ENCODE measurements at places on chromosomes 2 and 18.

- DNase-seq: no peak
Measured at GRCh38 chr18:3645384-3646156, 195.6 kb downstream of the TGIF1 start.

- DNase-seq: no peak
Measured at GRCh38 chr18:67159662-67160061, 356.9 kb downstream of the DSEL start.

- DNase-seq: no peak
Measured at GRCh38 chr18:13390196-13390595, 171.6 kb downstream of the LDLRAD4 start.

DNA sequence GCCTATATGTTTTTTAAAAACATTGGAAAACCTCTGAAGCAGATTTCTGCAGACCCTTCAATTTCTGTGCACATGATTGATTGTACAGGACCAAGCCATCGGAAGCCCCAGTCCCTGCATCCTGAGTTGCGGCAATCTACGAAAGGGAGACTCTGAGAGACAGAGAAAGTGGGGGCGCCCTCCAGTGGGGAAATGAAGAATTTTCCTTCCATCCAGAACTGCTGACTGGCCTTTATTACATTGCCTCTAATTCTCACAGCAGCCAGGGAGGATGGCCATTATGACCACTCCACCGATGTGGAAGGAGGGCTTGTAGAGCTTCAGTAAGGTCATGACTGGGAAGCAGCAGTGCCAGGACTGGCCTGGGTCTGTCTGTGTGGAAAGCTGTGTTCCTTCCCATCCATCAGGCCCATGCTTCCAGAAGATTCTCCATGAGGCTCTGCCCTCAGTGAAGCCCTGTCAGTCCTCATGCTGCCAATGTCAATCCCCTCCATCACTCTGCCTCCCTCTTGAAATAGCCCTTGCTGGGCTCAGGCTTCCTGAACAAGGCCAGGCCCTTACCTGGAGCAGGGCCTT, 20.0 kb upstream of the RESP18 start:
- peak; percentile 58 for DNase-seq

- DNase-seq: no peak
Measured at GRCh38 chr2:84792856-84793522, 87.9 kb downstream of the TRABD2A start.

DNA sequence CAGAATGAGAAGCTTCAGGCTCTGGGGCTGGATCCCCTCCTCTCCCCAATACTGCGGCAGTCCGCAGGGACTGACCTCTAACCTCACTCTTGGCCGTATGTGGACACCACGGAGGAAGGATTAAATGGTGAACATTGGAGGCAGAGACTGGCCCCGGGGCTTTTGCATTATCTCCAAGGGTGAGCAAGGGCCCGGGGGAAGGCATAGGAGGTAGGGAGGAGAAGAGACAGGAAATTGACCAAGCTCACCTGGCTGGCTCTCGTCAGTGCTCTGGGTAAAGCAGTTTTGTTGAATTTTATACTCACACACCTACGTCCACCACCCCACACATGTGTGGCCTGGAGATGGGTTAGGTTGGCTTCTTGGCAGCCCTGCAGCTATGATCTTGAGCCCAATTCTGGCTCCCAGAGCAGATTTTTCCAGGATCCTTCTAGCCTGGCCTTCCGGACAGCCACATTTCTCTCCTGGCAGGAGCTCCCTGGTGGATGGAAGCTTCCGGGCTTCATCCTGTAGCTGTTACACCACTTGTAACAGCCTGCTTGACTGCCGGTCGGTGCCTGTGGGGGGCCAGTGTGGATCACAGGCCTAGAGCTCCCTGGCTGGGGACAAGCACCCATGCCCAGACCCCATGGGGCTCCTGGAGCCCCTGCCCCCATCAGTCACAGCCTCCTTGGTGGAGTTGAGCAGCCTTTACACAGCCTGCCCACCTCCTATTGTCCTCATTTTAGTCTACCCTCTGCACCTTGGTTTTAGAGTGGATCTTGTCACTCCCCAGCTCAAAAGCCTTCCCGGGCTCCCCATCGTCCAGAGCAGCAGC, 7.6 kb downstream of the ITM2C start:
- no peak for DNase-seq

DNA sequence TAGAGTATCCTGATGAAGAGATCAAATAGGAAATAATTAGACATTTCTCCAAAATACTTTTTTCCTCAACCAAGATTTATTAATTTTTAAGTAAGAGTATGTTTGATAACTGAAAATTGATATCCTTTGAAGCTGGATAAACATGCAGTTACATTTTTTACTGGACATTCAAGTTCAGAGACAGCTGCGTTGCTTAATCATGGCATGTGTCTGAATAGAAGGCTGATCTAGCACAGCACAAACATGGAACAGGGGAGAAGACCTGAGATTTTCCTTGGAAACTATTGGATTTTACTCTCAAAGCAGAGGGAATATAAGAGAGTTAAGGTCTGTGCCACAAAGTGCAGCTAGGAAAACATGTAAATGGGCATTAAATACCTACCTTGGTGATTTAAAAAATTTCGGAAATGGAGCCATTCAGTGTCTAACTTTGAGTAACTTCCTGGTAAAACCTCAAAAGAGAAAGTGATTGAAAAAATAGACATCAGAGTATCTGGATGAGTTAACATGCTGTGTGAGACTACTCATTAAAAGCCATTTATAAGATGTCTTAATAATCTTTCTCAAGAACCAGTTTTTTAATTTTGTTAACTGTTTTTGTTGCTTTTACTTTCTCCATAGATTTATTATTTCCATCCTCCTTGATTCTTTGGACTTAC, 31.8 kb downstream of the CRIM1 start:
- no peak for DNase-seq

- DNase-seq: no peak
Measured at GRCh38 chr2:66576561-66577320, 141.8 kb downstream of the MEIS1 start.

GRCh38 chr2:106584304-106584954, 97.3 kb downstream of the CD8B2 start:
- no peak for DNase-seq

- no peak for DNase-seq
Measured at GRCh38 chr2:12002215-12002614, 255.8 kb downstream of the LPIN1 start.

DNA sequence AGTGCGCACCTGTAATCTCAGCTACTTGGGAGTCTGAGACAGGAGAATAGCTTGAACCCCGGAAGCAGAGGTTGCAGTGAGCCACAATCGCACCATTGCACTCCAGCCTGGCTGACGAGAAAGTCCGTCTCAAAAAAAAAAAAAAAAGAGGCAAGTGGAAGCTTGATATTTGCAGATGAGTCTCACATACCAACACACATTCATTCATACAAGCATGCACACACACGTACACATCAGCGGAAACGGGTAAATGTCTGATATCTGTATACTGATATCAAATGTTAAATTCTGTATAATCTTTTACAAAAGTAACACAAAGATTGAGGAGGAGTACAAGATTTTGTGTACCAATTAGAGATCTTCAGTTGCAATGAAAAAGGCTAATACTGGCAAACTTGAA, 47.8 kb upstream of the SPOPL start:
- DNase-seq: no peak

DNA sequence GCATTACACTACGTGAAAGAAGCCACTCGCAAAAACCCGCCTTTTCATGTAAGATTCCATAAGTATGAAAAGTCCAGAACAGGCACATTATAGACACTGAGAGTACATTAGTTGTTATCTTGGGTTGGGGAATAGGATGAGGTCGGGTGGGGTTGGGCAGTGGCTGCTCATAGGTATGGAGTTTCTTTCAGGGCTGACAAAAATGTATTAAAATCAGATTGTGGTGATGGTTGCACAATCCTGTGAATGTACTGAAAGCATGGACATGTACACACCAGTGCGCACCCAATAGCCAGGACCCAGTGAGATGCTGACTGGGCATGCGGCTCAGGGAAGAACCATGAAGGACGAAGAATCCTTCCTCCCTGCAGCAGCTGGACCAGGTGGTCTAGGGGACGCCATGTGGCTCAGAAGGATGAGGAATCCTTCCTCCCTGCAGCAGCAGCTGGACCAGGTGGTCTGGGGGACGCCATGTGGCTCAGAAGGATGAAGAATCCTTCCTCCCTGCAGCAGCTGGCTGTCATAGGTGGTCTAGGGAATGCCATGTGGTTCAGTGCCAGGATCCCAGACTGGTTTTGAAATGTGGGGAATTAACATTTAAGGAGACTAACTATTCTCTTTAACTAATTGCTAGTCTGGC, 50.1 kb downstream of the MBP start:
- DNase-seq: no peak

GRCh38 chr2:163652751-163653150, 83.1 kb downstream of the FIGN start:
- no peak for DNase-seq

DNA sequence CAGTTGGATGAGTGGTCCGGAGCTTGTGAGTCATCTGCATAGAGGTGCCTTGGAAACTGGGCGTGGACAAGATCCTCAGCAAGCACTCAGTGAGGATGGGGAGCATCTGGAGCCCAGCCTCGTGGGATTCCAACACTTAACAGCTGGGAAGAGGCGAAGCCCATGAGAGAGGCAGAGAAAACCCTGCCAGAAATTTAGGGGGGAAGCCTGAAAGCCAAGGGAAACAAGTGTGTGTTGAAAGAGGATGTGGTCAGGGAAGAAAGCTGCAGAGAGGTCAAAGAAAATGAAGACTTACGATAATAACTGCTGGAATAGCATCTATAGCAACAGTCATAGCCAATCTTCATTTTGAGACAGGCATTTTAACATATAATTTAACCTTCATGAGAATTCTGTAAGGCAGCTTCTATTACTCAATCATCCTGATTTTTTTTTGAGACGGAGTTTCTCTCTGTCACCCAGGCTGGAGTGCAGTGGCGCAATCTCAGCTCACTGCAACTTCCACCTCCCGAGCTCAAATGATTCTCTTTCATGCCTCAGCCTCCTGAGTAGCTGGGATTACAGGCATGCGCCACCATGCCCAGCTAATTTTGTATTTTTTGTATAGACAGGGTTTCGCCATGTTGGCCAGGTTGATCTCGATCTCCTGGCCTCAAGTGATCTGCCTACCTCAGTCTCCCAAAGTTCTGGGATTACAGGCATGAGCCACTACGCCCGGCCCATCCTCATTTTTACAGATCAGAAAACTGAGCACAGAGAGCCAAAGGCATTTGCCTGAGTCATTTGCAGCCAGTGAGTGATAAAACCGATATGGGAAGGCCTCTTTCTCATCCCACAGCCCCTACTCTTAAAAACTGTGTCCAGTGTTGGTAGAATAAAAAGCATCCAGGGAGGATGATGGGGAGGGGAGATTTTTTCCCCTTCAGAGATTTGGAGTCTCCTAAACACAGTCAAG, 214.4 kb upstream of the EPAS1 start:
- DNase-seq: no peak

DNA sequence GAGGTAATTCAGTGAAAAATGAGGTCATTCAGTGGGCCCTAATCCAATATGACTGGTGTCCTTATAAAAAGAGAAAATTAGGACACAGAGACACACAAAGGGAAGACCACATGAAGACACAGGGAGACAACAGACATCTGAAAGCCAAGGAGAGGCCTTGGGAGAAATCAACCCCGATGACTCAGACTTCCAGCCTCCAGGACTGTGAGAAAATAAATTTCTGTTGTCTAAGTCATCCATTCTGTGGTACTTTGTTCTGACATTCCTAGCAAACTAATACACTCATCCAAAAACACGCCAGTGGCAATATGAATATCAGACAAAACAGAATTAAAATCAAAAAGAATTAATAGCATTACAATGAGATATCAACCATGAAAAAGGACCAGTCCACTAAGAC, 303.7 kb downstream of the SS18 start:
- DNase-seq: no peak

DNA sequence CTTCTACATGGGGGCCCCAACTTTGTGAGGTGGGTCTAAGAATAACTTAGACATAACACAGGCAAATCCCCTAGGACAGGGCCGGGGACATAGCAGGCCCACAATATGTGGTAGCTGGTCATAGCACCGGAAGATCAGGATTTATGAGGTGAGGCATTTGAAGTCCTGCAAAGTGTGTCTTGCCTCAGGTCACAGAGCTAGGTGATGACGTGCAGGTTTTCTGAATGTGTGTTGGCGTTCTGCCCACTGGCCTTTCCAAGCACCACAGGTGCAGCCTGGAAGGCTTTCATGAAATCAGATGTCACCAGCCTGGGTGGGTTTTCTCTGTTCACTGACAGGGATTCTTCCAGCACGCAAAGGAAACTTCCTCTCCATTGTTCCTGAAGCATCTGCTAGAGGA, 119.1 kb downstream of the LRATD1 start:
- DNase-seq: no peak

DNA sequence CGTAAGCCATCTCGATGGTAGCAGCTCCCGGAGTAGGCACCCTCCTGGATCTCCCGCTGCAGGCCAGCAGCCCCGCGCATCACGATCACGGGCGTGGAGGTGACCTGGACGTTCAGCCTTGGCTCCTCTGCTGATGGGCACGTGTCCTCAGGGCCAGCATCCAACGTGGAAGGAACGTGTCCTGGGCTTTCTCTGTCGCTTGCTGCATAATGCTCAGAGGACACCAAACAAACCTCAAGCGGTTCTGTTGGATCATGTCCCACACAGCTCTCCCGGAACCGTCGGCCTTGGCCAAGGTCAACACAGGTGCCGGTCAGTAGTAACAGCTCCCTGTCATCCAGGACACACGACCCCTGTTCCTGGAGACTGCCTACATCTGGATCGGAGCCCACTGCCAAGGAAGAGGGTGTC, 23.1 kb downstream of the PASK start:
- DNase-seq: no peak

GRCh38 chr2:46837704-46838103, 77.9 kb downstream of the MCFD2 start:
- no peak for DNase-seq

GRCh38 chr18:57051657-57052044, 95.2 kb upstream of the BOD1L2 start:
- no peak for DNase-seq

DNA sequence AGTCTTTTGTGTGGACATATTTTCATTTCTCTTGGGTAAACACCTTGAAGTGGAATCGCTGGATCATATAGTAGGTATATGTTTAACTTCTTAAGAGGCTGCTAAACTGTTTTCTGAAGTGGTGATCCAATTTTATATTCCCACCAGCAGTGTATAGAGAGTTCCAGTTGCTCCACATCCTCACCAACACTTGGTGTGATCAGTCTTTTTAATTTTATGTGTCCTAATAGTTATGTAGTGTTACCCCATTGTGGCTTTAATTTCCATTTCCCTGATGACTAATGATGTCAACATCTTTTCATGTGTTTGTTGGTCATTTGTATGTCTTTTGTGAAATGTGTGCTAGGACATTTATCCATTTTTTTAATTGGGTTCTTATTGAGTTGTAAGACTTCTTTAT, 56.9 kb downstream of the DGKD start:
- DNase-seq: no peak

DNA sequence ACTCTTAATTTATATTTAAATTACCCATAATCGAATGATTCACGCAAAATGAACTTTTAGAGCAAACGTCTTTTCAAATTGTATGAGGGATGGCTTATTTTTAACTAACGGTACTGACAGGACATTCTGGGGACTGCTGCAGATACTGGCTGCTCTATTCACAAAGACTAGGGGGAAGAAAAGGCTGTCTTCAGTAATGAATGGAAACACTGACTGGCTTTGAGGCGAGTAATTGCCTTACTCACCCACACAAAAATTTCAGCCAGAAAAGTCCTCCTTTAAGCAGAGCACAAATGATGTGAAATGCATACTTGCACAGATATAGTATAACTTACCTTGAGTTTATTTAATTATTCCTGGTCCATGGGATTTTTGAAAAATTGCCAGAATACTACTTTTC, 852.6 kb downstream of the DPP10 start:
- DNase-seq: no peak

Data from activated CD4-positive, alpha-beta T cell treated with anti-CD3 and anti-CD28 coated beads, Interleukin-2, amount 50 U/mL, for 24 hours (primary cell).